GM19239 (cell line): ENCODE measurements at places on chromosomes 2 and 18.

DNA sequence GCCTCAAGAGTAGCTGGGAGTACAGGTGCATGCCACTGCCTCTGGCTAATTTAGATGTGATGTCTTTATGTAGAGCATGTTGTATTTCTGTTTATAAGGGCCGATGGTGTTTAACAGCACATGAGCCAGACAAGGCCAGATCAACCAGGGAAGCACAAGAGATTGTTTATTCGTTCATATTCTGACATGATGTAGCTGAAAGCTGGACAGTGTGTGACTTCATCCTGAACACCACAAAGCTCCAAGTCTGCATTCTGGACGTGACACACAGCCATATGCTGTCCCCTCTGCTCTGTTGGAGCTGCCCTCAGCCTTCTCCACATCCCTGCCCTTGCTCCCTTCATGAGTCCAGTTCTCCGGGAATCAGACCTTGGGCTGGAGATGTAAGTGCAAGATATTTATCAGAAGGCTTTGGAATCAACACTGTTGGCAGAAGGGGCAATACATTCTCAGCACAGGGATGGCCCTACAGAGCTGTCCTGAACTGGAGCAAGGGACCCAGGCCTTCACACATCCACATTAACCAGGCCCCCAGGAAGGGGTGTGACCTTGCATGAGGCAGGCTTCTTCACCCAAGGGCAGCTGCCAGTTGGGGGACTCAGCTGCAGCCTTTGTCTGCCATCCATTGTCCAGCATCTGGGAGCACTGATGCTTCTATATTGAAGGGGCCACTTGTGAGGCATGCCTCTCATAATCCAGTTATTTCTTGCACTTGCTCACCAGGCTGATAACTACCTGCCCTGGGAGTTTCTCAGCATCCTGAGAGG is 38.5 kb downstream of the EDAR start:
- no peak for DNase-seq

DNA sequence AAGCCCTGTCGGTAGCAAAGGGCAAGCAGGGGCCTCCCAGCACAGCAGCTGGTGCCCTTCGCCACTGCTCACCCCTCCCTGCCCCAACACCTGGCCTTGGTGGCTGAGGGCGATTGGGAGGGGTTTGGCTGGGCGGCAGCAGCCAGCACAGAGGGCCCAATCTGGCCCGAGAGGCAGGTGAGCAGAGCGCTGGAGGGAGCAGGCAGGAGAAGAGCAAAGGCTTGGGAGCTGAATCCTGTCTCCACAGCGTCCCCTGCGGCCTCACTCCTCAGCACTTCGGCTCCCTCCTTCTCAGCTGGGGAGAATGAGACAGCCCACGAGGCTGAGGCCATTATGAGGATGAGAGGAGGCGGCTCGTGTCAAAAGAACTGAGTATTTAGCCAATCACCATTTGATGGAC is 74.9 kb upstream of the TAF1B start:
- no peak for DNase-seq

DNA sequence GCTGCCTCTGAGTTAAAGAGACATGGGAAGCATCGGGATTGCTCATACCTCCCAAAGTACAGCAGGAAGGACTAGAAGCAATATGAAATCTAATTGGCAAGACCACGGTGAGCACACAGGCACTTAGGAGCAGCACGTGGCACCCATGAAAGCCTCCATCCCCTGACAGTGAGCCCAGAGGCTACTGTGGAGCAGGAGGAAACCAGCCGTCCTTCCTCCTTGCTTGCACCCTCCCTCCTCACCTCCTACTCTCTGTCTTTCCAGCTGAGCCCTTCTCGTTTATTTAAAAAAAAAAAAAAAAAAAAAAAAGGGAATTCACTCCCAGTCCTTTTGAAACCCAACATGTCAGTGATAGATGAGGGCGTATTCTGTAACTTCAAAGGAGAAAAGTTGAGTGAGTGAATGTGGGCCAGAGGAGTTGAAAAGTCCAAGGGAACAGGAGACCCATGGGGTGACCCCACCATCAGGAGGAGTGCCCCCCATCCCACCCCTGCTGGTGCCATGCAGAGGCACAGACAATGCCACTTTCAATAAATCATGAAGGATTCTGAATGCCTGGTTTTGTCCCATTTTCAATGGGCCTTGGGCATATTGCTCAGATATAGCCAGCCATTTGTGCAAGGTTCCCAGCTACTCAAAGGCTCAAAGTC is 96.6 kb upstream of the ALPP start:
- DNase-seq = no peak

- DNase-seq = no peak
Measured at GRCh38 chr2:149427387-149427786, 97.0 kb downstream of the LYPD6 start.

DNA sequence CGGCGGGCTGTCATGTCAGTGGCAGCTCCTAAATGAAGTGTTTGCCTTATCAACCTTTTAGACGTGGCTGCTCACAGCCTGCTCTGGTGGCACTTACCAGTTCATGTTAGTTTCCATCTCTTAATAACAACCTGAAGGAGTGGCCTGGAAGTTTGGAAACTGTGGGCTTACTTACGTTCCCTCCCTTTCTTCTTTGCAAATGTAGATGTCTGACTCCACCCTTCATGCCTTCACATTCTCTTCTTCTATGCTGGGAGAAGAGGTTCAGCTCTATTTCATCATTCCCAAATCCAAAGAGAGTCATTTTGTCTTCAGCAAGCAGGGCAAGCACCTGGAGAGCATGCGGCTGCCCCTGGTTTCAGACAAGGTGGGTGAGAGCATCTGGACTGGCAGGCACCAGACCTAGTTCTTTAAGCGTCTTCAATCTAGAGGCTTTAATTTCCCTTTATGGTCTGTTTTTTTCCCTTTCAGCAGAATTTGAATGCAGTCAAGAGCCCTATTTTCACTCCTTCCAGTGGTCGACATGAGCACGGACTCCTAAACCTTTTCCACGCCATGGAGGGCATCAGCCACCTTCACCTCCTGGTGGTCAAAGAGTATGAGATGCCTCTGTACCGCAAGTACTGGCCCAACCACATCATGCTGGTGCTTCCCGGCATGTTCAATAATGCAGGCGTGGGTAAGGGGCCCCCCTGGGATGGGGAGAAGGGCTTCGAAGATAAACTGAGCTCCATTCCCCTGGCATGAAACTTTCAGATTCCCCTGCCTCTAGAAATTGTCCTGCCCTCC is 92.4 kb downstream of the ESCO1 start:
- DNase-seq = no peak

DNA sequence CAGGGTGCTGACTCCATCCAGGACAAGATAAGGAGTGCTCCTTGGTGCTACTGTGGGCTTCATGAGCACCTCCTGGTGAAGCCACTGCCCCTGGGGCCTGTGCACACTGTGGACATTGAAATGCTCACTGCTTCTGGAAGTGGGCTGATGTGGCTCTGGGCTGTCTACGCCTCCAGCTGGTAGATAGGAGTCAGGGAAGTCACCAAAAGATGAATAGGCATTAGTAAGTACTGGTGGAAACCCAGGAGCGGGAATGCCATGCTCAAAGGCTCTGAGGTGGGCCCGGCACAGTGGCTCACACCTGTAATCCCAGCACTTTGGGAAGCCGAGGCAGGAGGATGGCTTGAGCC is 79.2 kb upstream of the MSH2 start:
- DNase-seq = no peak

- DNase-seq = no peak
Measured at GRCh38 chr18:39607034-39607433, 2041.4 kb upstream of the CELF4 start.

DNA sequence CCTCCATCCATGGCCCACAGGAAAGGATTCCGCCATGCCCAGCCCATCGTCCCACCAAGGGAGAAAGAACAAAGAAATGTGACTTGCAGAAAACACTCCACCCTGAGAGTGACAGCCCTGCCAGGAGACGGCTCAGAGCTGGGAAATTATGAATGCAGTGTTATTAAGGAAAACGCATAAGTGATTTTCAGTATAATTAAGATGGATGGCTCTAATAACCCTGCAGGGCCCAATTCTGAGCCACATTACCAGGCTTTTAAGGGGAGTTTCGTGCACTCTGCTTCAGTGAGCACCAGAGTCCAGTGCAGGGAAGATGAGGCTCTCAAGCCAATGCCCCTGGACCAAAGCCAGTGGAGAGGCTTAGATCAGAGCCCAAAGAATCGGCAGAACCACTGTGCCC is 10.6 kb upstream of the TEX51 start:
- no peak for DNase-seq

DNA sequence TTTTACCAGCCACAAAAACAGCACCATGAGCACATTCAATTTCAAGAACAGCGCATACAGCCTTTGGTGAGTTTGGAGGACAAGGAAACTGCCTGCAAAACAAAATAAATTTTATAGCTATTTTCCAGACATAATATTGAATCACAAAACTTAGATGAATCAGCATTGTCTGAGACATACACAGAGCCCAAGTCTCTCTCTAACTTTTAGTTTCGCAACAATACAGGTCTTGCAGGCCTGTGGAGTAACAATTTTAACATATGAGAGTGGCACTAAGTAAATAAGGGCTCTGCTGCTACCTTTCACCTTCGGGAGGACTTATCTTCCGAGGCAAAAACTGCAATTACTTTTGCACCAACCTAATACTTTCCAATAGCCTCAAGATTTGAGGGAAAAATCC is 56.1 kb upstream of the PEX13 start:
- DNase-seq = no peak

GRCh38 chr2:174777347-174778084 is 13.2 kb upstream of the CHRNA1 start:
- no peak for DNase-seq

GRCh38 chr2:864501-865106 is 86.0 kb upstream of the SNTG2 start:
- no peak for DNase-seq

GRCh38 chr2:8064603-8065002 is 617.3 kb upstream of the ID2 start:
- no peak for DNase-seq

- DNase-seq = no peak
Measured at GRCh38 chr2:68716604-68717304, 17.9 kb upstream of the ARHGAP25 start.

DNA sequence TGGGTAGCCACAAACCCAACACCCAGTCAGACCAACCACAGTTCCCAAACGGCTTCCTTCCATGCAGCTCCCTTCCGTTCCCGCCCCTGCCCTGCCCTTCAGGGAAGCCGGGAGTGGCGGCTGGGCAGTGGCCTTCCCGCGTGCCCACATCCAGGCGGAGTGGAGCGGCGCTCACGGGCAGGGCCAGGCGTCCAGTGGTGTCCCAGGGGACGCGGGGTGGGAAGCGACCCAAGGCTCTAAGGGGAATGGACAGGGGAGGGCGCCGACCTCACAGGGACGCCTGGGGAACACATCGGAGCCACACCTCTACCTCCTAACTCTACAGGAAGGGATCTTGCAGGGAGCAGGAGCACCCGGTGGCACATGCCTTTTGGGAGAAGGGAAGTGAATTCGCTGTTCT is 225.9 kb upstream of the MGAT5 start:
- no peak for DNase-seq

- DNase-seq = no peak
Measured at GRCh38 chr18:26546170-26546874, 2.0 kb downstream of the KCTD1 start.
